OCI-LY7 (cell line): ENCODE measurements at places on chromosomes 12 and 14.

GRCh38 chr12:121483949-121484348, 84.0 kb downstream of the RNF34 start:
- no peak for DNase-seq

DNA sequence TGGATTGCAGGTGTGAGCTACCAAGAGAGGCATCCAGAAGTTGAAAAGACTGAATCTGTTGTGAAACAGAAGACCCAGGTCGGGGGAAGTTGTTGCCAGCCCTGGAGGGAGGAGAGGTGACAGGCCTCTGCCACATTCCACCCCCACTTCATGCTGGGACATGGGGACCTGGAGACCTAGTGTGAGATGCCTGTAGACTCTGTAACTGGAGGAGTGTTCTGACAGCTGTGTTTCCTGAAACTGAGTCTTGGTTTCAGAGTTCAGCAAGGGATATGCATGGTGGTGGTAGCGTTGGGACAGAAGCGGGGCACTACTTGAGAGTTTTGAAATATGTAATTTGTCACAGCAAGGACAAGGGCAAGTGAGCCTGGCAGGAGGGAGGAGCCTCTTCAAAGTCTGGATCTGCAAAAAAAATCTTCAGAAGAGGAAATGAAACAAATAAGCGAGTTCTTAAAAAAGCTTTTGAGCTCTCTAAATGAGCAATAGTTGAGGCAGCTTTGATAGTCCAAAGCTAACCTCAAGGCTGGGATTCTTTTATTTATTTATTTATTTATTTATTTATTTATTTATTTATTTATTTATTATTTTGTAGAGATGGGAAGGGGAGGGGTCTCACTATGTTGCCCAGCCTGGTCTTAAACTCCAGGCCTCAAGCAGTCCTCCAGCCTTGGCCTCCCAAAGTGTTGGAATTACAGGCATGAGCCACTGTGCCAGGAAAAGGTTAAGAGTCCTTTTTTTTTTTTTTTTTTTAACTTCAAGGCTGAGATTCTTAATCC, 58.9 kb upstream of the EEA1 start:
- peak; percentile 89 for DNase-seq

- no peak for DNase-seq
These were observed 112.1 kb upstream of the NPAS3 start for GRCh38 chr14:32826404-32827082.

DNA sequence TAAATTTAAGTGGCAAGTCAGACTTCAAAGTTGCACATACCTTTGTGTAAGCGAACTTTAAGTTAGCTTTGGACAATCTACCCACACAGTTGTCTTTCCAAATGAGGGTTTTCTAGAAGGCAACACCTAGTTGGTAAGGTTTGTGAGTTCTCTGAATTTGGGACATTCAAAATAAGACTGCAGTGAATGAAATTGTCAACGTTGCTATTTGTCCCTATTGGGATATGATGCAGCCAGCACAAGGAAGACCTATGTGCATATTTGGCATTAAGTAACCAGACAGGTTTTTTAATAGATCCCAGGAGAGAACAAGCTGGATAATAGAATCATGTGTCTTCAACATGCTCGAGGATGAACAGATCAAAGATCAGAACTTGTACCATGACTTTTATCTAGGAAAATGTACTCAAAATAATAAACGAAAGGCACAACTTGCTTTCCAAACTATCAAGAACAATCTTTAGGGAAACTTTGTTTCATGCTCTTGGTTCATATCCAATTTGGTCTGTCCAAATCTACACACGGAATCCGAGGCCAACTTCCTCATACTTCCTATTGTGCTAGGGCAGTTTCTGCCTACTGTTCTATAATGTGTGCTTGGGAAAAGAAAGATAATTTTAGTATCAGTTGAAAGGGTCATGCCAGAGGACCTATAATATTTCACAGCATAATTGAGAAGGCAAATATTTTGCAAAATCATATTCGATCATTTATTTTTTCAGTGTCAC, 284.2 kb upstream of the SOX5 start:
- no peak for DNase-seq

- DNase-seq, result no peak
These were observed 165.9 kb upstream of the HMGA2 start for GRCh38 chr12:65658360-65658759.
